BJ (cell line): ENCODE measurements at places on chromosomes 12 and 14.

DNA sequence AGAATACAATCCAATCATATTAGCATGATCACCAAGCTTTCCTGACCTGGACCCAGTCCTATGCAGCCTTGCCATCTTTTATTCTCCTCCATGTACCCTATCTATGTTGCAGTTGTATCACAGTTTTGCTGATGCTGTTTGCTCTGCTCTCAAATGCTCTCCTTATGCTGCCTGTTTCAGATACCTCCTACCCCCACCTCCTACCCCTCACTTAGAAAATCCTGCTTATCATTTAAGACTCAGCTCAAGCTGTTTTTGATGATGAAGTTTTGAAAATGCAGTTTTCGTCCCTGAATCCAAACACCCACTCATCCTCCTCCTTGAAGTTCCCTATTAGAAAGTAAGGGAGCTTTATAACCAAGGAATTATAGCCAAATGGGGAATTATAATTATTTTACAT is 457.4 kb upstream of the ATP2B1 start:
- no peak for DNase-seq

- DNase-seq, result no peak
Measured at GRCh38 chr14:59207506-59207933, 19.1 kb downstream of the DAAM1 start.

DNA sequence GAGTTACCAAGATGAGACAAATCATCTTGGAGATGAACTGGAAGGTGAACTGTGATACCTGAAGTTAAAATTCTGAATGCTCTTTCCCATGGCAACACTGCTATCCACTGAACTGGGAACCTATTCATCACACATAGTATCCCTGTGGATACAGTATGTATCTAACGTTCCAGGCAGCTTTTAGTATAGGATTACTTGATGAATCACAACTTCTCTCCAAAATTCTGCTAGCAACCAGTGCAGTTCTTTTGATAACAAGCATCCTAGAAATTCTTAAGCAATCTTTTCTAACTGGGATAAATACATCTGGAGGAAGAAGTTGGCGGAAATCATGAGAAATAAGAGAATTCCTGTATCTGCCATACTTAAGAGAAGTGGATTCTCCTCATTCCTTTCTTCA is 66.4 kb downstream of the PAWR start:
- no peak for DNase-seq

- no peak for DNase-seq
Measured at GRCh38 chr14:99878563-99878962, 85.3 kb downstream of the EML1 start.

- no peak for DNase-seq
Measured at GRCh38 chr12:47841910-47842309, 22.2 kb upstream of the HDAC7 start.

- no peak for DNase-seq
Measured at GRCh38 chr12:52197371-52198231, 5.8 kb upstream of the KRT80 start.

DNA sequence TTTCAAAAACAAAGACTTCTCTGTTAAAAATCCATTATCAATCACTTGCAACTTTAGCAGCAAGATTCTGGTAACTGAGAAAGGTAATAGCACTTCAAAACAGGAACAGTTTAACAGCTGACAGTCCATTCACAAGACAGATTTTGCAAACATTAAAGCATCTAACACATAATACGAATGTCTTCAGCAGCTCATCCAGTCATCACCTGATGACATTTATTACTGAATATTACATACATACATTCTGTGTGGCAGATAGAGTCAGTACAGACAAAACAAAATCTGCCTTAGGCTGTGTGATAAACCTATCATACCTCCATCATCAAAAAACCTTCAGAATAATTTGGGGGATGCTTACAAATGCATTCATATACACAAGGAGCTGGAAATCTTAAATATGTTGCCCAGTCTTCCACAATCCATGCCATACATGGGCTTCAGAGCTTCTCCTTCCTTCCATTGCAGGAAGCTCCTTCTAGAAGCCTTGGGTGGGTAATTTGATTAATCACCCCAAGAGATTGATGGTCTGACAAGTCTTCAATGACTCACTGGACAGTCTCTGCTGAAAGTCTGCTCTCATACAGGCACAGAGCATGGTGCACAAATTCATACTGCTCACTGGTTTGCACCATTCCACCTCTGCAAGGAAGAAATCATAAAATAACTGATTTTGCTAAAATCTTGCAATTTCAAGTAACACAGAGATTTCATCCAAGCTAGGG is 1.6 kb upstream of the PTPRB start:
- no peak for DNase-seq

- DNase-seq, result peak; percentile 50
Measured at GRCh38 chr12:28869197-28869596, 279.9 kb upstream of the FAR2 start.

- DNase-seq, result no peak
Measured at GRCh38 chr12:106132175-106133135, 6.3 kb downstream of the NUAK1 start.

DNA sequence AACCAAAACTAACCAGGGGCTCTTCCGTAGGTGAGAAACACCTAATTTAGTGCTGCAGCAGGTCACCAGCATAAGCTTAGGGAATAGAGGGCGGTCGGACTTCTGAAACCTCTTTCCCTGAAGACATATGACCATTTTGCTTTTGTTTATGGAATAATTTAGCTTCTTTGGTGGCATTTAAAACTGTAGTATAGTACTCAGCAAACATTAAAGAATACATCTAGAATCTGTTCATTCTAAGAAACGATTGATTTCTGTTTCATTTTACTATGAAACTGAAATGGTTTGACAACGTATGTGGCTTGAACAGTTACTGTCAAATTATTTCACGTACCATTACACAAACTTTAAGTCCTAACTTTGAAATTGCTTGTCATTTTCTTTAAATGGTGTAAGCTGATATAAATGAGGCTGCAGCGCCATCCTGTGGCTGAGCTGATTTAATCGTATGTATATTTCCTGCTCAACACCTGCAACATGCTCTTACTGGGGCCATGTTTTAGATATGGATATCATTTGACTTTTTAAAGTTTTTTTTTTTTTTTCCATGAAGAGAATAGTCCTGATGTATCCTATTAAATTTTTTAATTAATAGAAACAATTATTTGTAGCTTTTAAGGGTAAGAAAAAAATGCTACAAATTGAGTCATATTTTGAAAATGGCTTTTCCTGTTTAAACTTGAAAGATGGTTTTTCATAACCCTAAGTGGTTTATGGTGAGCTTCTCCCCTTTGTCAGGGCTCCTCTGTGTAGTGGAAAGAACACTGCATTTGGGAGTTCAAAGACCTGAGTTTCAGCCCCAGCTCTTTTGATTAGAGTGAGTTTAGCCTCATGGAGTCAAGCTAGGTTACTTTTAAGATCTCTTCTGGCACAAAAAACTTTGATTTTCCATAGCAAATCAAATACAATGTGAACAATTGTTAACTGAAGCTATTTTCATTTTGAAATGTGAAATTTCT is 27.4 kb downstream of the CFAP54 start:
- DNase-seq, result peak; percentile 26

- no peak for DNase-seq
Measured at GRCh38 chr12:132923356-132923909, 32.7 kb downstream of the ZNF605 start.

- DNase-seq, result no peak
Measured at GRCh38 chr14:61282746-61283145, 1.6 kb upstream of the TMEM30B start.

GRCh38 chr12:118357257-118358007 is 15.3 kb downstream of the TAOK3 start:
- no peak for DNase-seq

DNA sequence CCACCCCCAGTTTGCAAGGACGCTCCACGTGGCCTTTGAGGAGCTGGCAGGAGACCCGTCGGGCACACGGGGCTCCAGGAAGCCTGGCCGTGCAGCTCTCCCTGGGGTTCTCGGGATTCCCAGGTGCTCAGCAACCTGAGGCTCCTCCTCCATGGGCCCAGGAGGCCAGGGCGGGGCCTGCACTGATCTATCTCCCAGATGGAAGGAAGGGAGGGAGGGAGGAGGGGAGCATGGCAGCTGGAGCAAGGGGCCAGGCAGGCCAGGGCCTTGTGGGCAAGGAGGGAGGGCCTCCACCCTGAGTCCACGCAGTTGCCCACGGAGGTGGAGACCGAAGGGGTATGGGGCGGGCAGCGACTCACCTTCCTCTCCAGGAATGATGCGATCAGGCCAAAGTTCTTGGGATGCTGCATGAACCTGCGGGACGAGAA is 127.3 kb downstream of the RFLNA start:
- DNase-seq, result no peak

- no peak for DNase-seq
Measured at GRCh38 chr14:76705214-76705613, 56.1 kb upstream of the VASH1 start.

DNA sequence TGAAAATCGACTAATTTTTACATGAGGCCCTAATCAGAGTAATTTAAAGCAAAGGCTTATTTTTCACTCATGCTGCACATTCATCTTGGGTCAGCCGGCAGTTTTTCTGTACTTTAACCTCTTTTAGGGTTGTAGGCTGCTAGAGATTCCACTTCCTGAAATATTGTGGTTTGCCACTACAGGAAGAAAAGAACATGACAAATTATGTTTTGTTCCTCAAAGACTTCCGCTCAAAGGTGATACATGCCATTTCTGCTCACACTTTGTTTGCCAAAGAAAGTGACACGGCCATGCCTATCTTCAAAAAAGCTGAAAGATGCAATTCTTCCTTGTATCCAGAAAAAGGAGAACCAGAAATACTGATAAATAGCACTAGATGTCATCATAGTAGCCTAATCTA is 183.4 kb upstream of the PPFIA2 start:
- DNase-seq, result no peak

- DNase-seq, result no peak
Measured at GRCh38 chr12:108021141-108021540, 107.9 kb upstream of the WSCD2 start.

GRCh38 chr12:27733052-27733656 is 22.5 kb downstream of the MRPS35 start:
- no peak for DNase-seq

DNA sequence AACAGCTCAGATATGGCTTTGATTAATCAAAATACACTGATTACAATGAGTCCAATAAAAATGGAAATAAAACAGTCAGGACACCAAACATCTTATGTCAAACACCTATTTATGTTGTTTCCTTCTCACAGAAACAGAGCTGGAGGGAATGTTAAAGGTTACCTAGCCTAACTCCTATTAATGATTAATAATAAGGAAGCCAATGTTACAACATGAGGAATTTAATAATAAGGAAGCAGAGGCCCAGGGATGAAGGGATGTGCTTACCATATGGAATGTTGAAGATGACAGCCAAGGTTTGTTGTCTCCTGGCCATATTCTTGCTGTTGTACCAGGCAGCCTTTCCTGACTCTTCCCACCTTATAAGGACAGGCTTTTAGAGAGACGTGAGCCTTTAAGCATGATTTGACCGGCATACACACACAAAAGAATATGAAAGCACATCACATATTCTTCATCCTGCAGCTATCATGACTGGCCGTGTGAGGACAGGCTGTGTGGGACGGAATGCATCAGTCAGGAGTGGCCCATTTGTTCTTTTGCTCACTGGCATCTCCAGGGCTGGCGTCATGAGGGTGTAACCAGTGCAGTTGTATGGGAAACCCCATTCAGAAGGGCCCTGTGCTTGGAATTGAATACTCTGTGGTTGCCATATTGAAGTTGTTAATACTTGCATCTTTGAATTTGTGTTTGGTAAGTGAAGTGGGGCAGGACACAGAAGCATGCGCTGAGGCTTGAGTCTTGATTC is 3.1 kb upstream of the GPRC5D start:
- no peak for DNase-seq

DNA sequence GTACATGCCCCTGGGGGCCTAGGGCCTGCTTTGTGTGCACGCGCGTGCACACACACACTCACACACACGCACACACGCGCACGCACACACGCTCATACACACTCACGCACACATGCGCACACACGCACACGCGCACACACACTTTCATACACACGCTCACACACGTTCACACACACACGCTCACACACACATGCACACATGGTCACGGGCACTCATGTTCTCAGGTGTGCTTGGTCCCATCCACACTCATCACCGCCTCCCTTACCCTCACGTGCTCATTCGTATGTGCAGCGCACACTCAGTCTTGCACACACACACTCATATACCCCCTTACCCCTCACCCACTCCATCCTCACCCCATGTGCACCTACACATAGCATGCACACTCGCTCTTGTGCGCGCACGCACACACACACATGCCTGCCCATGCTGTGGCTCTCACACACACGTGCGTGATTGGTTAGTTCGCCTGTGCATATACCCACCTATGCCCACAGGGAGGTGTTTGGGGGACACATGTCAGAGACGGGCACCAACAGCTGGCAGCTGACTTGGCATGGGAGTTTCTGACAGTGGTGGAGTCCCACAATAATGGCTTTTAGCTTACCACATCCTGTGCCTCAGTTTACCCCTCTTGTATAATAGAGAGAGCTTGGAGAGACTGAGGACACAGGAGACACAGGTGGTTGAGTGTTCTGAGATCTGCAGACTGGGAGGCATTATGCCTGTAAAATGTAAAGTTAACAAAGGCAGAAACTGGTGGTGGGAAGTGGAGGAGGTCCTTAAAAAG is 28.7 kb downstream of the TSPAN9 start:
- DNase-seq, result no peak

DNA sequence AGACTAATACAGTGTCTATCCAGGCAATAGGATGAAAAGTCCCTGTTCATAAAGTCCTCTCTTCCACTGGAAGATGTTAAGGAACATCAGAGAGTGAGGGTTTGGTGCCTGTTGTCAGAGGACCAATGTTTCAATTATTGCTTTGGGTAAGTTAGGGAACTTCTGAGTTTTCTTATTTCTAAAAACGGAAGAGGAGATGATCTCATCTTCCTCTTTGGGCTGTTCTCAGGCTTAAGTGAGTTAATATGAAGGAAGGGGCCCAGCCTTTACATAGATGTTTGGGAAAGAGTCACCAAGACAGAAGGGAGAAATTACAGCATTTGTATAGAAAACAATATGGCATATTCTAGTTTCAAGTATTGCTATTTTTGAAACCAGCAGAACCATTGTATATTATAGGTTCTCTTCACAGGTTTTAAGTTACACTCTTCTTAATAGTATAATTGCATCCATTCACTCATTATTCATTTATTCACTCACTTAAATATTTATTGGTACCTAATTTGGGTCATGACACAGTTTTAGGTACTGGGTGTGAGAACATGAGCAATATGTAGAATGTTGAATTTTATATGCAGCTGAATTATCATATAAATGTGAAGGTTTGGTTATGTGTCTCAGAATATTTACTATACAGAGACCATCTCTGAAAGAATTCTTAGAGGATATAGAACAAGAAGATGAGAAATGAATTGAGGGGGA is 68.5 kb upstream of the LRIG3 start:
- DNase-seq, result no peak
